Thoracic aorta (tissue), 2 donors: ENCODE measurements at places on chromosomes 4 and X.

DNA sequence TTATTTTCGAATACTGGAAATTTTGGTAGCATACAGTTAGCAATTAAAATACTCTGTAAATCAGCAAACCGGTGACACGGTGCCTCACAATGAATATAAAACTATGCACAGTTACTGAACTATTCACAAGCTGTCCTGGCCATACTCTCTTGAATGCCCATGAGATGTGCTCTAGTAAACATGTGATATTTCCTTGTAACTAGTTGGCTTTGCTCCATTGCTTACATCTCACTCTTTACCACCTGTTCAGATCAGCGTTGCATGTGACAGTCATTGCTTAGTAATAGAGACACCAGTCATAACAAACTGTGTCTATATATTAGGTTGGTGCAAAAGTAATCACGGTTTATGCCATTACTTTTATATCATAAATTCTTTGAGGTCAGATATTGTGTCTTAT lies 897.9 kb upstream of the FTHL17 start:
- no peak for DNase-seq

- no peak for DNase-seq
These were observed 137.2 kb upstream of the WDR1 start for GRCh38 chr4:10253765-10254164.

GRCh38 chrX:123648028-123648810 lies 84.6 kb downstream of the THOC2 start:
- no peak for DNase-seq

- DNase-seq: no peak
These were observed 157.3 kb downstream of the AASDH start for GRCh38 chr4:56229947-56230346.

DNA sequence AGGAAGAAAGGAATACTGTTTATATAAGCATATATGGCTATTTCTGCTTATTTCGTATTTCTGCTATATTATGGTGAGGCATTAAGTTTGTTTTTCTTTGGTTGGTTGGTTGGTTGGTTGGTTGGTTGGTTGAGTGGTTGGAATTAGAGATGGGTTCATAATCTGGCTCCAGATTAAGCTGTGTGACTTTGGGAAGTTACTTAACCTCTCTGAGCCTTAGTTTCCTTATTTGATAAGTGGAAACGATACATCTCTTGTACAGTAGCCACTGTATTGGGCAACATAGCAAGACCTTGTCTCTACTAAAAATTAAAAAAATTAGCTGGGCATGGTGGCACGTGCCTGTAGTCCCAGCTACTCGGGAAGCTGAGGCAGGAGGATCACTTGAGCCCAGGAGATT lies 46.1 kb upstream of the CEP135 start:
- no peak for DNase-seq
